MM.1S (cell line): ENCODE measurements at places on chromosomes 7 and 10.

DNA sequence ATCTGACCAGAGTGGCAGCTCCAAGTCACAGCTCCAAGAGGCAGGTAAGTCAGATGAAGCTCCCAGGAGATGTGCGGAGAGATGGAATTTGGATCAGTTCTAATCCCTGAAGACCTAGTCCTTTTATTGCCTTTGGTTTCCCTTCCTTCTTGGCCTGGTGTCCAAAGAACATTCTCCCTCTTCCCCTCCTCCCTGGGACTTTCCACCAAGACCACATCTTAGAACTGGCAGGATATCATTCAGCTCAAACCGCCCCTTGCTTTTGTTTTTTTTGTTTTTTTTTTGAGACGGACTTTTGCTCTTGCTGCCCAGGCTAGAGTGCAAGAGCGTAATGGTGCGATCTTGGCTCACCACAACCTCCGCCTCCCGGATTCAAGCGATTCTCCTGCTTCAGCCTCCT is 190.8 kb downstream of the GFRA1 start:
- no peak for DNase-seq
- H3K4me1 ChIP-seq, result no peaks in the 10 kb centered on the region
- H3K27me3 ChIP-seq, result no peaks in the 10 kb centered on the region
- H3K36me3 ChIP-seq, result no peaks in the 10 kb centered on the region

DNA sequence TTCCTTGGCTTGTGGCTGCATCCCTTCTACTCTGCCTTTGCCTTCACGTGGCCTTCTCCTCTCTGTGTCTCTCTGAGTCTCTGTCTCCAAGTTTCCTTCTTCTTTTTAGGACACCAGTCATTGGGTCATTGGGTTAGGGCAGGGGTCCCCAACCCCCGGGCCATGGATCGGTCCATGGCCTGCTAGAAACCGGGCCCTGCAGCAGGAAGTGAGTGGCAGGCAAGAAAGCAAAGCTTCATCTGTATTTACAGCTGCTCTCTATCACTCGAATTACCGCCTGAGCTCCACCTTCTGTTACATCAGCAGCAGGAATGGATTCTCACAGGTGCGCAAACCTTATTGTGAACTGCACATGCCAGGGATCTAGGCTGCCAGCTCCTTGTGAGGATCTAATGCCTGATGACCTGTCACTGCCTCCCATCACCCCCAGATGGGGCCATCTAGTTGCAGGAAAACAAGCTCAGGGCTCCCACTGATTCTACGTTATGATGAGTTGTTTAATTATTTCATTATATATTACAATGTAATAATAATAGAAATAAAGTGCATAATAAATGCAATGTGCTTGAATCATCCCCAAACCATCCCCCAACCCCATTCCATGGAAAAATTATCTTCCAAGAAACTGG is 47.9 kb upstream of the DOCK1 start:
- H3K27ac ChIP-seq, result no peak overlapping the region

GRCh38 chr7:54705436-54705835 is 53.6 kb downstream of the SEC61G start:
- H3K27me3 ChIP-seq, result no peaks in the 10 kb centered on the region
- H3K27ac ChIP-seq, result peak overlapping the region; percentile 94
- H3K4me3 ChIP-seq, result no peak overlapping the region

DNA sequence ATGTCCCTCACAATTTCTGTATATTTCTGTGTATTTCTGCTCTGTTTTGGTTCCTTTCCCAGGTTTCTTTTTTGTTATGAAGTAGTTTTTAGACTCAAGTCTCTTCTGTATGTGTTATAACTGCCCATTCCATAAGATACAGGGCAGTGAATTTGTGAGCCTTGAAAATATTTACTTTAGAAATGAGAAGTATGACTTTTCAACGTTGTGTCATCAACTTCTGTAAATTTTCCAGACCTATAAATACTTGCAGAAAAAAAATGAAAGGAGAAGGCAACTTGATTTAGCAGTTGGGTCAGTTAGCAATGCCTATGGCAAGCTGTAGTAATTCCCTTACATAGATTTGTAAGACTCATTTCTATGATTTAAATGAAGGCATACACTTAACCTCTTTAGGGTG is 11.5 kb downstream of the EGFR start:
- H3K27me3 ChIP-seq, result no peaks in the 10 kb centered on the region
- no peaks in the 10 kb centered on the region for H3K36me3 ChIP-seq
- H3K4me3 ChIP-seq, result no peak overlapping the region
- H3K4me1 ChIP-seq, result no peaks in the 10 kb centered on the region

DNA sequence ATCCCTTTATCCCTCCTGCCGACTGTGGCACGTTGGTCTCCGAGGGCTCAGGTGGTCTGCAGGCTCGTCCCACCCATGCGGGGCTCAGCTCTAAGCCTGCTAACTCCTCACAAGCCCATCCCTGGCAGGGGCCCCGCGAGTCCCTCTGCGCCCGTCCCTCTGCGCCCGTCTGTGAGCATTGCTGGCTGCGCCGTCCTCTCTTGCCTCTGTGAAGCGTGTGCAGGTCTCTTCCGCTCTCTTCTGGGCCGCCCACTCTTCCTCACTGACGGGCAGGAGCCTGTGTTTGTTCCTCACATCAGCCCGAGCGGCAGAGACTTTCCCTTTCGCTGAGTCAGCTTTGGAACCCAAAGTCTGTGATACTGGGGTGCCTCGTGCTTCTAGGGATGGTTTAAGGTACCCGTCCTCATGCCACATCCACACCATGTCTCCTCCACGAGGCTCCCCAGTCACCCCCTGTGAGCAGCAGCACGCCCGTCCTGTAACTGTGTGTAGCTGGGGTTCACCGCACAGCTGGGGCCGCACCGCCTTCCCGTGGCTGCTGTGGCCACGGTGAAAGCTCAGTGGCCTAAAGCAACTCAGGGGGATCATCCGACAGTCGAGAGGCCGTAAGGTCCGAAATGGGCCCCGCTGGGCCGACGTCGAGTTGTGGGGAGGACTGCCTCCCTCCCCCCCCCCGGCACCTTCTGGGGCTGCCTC is 35.5 kb downstream of the ADGRA1 start:
- no peaks in the 10 kb centered on the region for H3K4me1 ChIP-seq
- no peak overlapping the region for H3K4me3 ChIP-seq
- no peaks in the 10 kb centered on the region for H3K36me3 ChIP-seq
- peaks cover 5% of the 10 kb centered on the region for H3K27me3 ChIP-seq

DNA sequence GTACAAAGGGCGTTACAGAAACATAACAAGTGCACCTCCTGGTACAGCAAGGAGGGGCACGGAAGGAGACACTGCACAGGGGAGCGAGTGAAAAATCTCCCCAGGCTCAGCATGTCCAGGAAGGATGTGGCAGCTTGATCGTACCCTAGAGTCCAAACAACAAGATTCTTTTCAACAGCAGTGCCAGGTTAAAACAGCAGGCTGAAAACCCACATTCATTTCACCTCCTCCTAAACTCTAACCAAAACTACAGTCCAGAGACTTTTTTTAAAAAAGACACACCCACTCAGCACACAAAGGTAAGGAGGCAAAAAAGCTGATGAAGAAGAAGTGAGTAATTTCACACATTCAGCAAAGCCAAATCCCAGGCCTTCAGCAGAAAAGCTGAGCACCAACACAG is 138.8 kb downstream of the SFMBT2 start:
- H3K4me3 ChIP-seq, result no peak overlapping the region
- H3K27me3 ChIP-seq, result no peaks in the 10 kb centered on the region
- H3K4me1 ChIP-seq, result no peaks in the 10 kb centered on the region
- DNase-seq, result no peak
- H3K36me3 ChIP-seq, result 0 out of 2 replicates have a peak, but pooled peaks cover 3% of the 10 kb centered on the region
- H3K27ac ChIP-seq, result no peak overlapping the region

DNA sequence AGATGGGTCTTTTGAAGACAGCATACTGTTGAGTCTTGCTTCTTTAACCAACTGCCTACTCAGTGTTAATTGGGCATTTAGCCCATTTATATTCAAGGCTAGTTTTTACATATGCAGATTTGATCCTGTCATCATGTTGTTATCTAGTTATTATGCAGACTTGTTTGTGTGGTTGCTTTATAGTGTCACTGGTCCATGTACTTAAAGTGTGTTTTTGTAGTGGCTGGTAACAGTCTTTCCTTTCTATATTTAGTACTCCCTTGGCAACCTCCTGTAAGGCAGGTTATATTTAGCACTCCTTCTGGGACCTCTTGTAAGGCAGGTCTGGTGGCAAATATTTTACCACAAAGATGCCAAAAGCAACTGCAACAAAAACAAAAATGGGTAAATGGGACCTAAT is 66.7 kb downstream of the TES start:
- H3K27me3 ChIP-seq, result no peaks in the 10 kb centered on the region
- H3K27ac ChIP-seq, result no peak overlapping the region
- H3K4me1 ChIP-seq, result peaks cover 11% of the 10 kb centered on the region
- H3K4me3 ChIP-seq, result no peak overlapping the region
- no peaks in the 10 kb centered on the region for H3K36me3 ChIP-seq

DNA sequence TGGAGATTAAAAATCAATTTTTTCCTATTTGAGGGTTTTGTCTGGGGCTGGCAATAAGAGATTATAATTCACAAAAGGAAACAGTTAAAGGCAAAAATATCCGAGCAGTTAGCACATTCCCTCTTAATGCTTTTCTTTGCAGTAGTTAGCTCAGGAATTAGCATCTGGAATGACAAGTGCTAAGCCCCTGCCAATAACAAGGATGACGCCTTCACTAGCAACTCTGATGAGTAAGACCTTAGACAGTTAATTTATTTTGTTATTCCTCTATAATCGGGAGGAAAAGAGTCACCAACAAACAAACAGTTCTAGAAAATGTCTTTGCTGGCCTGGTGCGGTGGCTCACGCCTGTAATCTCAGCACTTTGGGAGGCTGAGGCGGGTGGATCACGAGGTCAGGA is 151.3 kb downstream of the TRIL start:
- no peaks in the 10 kb centered on the region for H3K27me3 ChIP-seq
- H3K4me3 ChIP-seq, result no peak overlapping the region
- no peak overlapping the region for H3K27ac ChIP-seq
- H3K4me1 ChIP-seq, result peaks cover 2% of the 10 kb centered on the region; the same call in 1 of the 2 replicates
- no peaks in the 10 kb centered on the region for H3K36me3 ChIP-seq
